ENCODE measurements at places on chromosomes 13 and 19.

GRCh38 chr19:7159105-7159933, 89.8 kb downstream of the ZNF557 start:
- peak; percentile 93 for DNase-seq

GRCh38 chr13:42086582-42086981, 38.1 kb downstream of the DGKH start:
- DNase-seq: no peak

- no peak for DNase-seq
Observed at GRCh38 chr13:45092663-45093062, 27.6 kb upstream of the GTF2F2 start.

- no peak for DNase-seq
Observed at GRCh38 chr19:1374250-1374577, 9.5 kb upstream of the NDUFS7 start.

DNA sequence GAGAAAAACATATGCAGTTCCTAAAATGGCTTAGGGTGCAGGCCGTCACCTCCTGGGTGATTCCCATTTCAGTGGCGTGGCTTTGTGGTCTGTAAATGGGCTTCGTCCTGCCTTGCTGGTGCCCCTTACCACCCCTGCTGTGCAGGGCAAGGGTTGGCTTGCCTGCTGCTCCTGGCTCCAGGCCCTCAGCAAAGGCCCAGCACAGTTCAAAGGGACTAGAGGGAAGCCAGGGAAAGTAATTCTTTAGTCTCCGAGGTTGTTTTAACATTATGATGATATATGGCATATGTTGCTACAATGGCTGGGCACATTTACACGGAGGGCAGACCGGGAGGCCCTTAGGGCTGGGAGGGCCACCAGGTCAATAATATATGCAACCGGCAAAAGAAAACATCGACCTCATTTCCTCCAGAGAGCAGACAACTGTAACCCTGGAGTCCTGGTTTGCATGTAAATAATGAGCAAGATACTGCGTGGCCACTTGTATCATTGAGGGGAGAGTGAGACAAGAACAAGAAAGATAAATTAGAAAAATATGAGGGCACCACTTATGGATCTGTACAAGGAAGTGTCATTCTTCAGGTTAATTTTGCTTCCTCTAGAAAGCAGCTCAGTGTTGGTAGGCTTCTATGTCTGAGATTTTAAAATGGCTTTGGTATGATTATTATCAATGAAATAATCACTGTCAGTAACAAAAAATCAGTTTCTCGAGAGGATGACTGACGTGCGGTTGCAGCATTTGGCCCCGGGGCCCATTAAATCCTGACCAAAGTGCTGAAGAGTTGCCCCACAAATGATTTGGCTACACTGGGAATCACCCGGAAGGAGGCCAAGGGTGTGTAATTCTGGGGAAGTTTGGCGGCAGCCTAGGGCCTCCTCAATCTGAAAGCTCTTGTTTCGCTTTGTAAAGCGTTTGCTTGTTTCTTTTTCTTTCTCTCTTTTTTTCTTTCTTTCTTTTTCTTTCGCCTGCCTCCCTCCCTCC, 32.8 kb upstream of the URI1 start:
- no peak for DNase-seq

GRCh38 chr19:11345122-11345803, 805 bp downstream of the TMEM205 start:
- DNase-seq: no peak
